ENCODE measurements at places on chromosomes 16 and 17. TPM values are rescaled to one million over a fixed set of nuclear protein-coding genes. Genes with fewer than 3 reads are reported as not detected.

The EIF4A3 gene
- total RNA-seq, result 71.4 TPM

The DHRS13 gene
- 42.1 TPM for total RNA-seq

The TP53TG3E gene
- not detected for total RNA-seq

The PPM1E gene
- not detected for total RNA-seq

The TPSD1 gene
- 0.32 TPM for total RNA-seq

The PDP2 gene
- 7.8 TPM for total RNA-seq

The AIPL1 gene
- not detected for total RNA-seq

The HP gene
- total RNA-seq, result not detected

The DPEP2 gene
- 116 TPM for total RNA-seq

DNA sequence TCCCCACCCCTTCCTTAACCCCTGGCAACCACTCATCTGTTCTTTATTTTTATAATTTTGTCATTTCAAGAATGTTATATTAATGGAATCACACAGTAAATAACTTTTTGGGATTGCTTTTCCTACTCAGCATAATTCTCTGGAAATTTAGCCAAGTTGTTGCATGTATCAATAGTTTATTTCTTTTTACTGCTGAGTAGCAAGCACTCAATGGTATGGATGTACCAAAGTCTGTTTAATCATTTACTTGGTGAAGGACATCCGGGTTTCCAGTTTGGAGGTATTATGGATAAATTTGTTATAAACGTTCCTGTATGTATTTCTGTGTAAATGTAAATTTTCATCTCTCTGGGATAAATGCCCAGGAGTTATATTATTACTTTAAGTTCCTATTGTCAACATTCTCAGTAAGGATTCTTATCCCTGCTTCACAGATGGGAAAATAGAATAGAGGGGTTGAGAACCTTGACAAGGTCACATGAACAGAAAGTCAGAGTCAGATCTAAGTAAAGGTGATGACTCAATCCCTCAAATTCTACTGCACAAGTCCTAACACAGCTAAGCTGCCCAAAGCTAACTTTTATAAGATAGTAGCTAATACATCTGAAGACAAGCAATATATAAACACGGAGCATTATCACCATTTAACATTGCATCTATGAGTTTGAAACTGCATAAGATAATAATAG is 62.4 kb upstream of the MTMR4 start:
- no peak for DNase-seq
- H3K4me3 ChIP-seq, result no peak overlapping the region
- H3K36me3 ChIP-seq, result no peaks in the 10 kb centered on the region
- no peaks in the 10 kb centered on the region for H3K4me1 ChIP-seq
- H3K27ac ChIP-seq, result no peak overlapping the region
- no peaks in the 10 kb centered on the region for H3K27me3 ChIP-seq

- no peak for DNase-seq
- peaks cover 10% of the 10 kb centered on the region for H3K4me1 ChIP-seq
- H3K4me3 ChIP-seq, result no peak overlapping the region
- peaks cover 40% of the 10 kb centered on the region for H3K36me3 ChIP-seq
- H3K27ac ChIP-seq, result no peak overlapping the region
Observed at GRCh38 chr17:39663688-39664580, 1.2 kb upstream of the TCAP start.

DNA sequence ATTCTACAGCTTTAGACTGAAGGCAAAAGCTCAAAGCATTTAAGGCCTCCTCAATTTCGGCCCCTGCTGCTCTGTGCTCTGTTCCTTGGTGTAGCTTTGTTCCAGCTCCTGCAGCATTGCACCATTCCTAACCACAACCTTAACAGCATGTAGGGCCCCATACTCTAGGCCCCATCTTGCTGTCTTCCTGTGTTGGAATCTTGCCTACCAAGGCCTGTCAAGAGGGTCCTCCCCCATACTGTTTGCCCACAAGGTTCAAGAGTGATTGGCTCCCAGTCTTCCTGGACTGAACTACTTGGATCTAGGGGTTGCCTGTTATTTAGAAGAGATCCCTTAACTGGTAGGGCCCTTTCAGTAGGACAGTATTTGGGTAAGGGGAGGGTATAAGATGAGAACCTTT is 26.8 kb downstream of the TRPV2 start:
- peaks cover 41% of the 10 kb centered on the region for H3K4me1 ChIP-seq
- H3K4me3 ChIP-seq, result no peak overlapping the region
- H3K36me3 ChIP-seq, result no peaks in the 10 kb centered on the region

- no peak overlapping the region for H3K27ac ChIP-seq
- no peak for DNase-seq
- H3K36me3 ChIP-seq, result peaks cover 9% of the 10 kb centered on the region
- no peak overlapping the region for H3K4me3 ChIP-seq
- no peaks in the 10 kb centered on the region for H3K27me3 ChIP-seq
Observed at GRCh38 chr17:57125866-57126265, 40.8 kb downstream of the AKAP1 start.

DNA sequence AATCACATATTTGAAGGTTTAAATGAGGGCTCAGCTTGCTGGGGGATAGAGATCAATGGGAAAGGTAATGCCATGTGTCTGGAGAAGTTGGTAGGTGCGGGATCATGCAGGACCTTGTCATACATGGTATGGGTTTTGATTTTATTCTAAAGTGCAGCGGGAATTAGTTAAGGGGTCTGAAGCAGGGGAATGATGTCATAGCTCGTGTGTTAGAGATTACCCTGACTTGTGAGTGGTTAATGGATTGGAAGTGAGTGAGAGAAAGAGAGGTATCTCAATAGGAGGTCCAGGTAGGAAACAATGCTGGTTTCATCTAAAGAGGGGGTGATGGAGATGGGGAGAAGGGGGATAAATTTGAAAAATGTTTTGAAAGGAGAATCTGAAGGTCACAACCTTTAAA is 280.0 kb downstream of the SHISA9 start:
- no peaks in the 10 kb centered on the region for H3K4me1 ChIP-seq
- no peak for DNase-seq
- no peak overlapping the region for H3K4me3 ChIP-seq
- H3K27me3 ChIP-seq, result no peaks in the 10 kb centered on the region
- H3K36me3 ChIP-seq, result no peaks in the 10 kb centered on the region
- no peak overlapping the region for H3K27ac ChIP-seq

DNA sequence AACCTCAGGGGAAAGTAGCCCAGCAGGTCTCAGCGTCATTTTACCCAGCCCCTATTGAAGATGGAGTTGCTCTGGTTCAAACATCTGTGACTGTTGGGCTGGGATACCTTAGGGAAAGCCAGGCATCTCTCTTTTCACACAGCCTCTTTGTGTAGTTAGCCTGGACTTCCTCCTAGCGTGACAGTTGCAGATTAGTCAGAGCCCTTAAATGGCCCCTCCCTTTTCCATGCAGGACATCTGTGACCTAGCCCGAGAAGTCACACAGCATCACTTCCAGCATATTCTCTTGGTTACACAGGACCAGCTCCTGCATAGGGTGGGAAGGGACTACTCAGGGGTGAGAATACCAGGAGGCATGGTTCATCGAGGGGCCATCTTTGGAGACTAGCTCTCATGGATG is 375.0 kb upstream of the RBFOX1 start:
- no peak overlapping the region for H3K27ac ChIP-seq
- no peak for DNase-seq
- no peaks in the 10 kb centered on the region for H3K4me1 ChIP-seq
- H3K4me3 ChIP-seq, result no peak overlapping the region
- no peaks in the 10 kb centered on the region for H3K36me3 ChIP-seq

GRCh38 chr17:81703747-81704654 is 834 bp downstream of the MRPL12 start:
- DNase-seq, result no peak
- H3K36me3 ChIP-seq, result peaks cover 38% of the 10 kb centered on the region
- H3K4me3 ChIP-seq, result peak overlapping the region; percentile 88
- H3K27ac ChIP-seq, result peak overlapping the region; percentile 45
- peaks cover 35% of the 10 kb centered on the region for H3K4me1 ChIP-seq

DNA sequence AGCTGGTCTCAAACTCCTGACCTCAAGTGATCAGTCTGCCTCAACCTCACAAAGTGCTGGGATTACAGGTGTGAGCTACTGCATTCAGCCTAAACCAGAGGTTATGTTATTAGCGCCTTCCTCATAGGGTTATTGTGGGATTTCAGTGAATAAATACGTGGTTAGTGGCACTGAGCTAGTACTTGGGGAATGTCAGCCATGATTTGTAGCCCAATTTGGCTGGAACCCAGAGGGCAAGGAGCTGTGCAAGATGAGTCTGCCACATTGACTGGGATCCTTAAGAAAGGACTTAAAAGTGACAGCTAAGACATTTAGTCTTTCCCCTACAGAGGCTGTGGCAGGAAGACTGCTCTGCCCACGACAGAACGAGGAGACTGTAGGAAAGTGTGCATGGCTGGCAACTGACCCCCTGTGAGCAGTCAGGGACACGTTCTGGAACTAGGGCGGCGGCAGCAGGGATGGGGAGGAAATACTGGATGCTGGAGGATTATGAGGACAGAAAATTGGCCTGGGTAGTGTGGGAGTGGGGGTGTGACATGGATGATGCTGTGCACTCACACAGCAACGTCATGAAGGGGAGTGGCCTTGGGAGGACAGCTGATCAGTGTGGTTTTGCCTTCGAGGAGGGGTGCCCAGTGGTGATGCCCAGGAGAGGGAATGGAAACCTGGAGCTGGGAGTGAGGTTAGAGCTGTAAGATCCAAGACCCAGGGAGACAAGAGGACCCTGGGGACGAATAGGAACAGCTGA is 14.6 kb downstream of the ATP5PD start:
- DNase-seq, result peak; percentile 56
- H3K27ac ChIP-seq, result peak overlapping the region; percentile 82
- no peaks in the 10 kb centered on the region for H3K27me3 ChIP-seq
- H3K36me3 ChIP-seq, result no peaks in the 10 kb centered on the region

- no peak overlapping the region for H3K4me3 ChIP-seq
- H3K27me3 ChIP-seq, result no peaks in the 10 kb centered on the region
- H3K4me1 ChIP-seq, result peaks cover 9% of the 10 kb centered on the region
- peaks cover 9% of the 10 kb centered on the region for H3K36me3 ChIP-seq
Observed at GRCh38 chr16:67036323-67036741, 7.4 kb downstream of the CBFB start.

- H3K36me3 ChIP-seq, result no peaks in the 10 kb centered on the region
- H3K4me3 ChIP-seq, result no peak overlapping the region
- no peaks in the 10 kb centered on the region for H3K4me1 ChIP-seq
- no peak overlapping the region for H3K27ac ChIP-seq
- no peaks in the 10 kb centered on the region for H3K27me3 ChIP-seq
Observed at GRCh38 chr17:79261355-79262072, 186.9 kb downstream of the ENGASE start.

DNA sequence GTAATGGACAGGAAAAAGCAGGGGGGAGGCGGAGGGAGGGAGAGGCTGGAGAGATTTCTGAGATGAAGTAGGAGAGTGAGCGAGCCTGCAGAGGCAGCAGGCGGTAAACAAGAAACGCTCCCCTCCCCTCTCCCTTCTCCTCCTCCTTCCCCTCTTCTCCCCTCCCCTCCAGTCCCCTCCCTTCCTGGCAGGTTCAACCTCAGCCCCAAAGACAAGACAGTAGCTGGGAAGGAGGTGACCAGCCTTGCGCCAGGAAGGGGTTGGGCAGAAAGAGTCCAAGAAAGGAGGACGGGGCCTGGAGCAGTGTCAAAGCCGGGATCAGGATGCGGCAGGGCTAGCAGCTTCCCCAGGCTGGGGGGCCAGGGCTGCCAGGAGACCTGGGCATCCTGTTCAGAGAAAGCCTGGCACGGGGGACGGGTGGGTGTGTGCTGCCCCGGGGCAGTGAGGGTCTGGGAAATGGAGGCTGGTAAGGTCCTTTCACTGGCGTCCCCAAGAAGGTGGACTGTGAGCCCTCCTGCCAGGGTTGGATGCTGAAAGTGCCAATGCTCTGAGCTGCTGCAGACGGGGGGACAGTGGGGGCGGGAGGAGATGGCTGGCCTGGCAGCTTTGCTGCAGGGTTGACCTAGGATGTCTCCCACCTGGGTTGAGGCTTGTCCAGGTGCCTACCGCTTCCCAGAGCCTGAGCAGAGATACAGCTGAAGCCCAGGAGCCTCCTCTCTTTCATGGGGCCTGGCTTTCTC is 261.6 kb upstream of the TNRC6C start:
- H3K36me3 ChIP-seq, result no peaks in the 10 kb centered on the region
- no peak for DNase-seq
- peaks cover 34% of the 10 kb centered on the region for H3K4me1 ChIP-seq
- H3K27ac ChIP-seq, result no peak overlapping the region
- no peak overlapping the region for H3K4me3 ChIP-seq

DNA sequence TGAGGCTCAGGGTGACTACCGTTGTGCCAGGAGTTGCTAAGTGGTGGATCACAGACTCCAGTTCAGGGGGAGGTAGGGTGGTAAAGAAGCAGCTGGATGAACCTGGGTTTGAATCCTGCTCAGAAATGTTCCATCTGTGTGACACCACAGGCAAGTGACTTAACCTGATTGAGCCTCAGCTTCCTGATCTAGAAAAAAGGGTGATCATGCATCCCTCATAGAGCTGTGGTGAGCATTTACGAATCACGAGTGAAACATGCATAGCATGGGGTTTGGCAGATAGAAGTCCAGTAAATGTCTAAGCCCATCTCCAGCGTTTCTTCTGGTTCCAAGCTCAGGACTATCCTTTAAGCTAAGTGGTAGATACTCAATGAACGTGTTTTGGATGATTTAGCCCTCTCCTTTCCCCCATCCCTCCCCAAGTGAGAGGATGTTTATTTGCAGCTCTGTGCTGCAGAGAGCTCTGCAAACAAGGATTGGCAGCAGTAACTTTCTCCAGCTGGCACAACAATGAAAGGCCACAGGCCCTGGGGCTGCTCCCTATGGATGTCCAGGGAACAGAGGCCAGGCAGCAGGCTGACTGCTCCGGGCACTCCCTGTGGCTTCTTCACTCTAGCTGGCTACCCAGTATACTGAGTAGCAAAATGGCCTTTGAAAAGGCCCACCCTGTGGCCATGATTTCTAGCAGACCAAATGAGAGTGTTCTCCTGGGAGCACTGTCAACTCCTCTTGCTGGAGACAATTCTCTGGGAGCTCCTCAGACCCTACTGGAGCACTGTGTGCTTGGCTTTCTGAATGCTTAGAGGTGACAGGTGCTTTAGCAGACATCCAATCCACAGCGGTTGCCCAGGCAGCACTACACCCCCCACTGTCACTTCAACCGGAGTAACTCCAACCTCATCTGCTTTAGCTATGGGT is 21.3 kb downstream of the CA4 start:
- H3K27ac ChIP-seq, result no peak overlapping the region
- no peaks in the 10 kb centered on the region for H3K36me3 ChIP-seq
- DNase-seq, result no peak
- H3K4me3 ChIP-seq, result no peak overlapping the region
